Vagina (tissue), 2 donors: ENCODE measurements at places on chromosomes 1 and 21.

- no peak for DNase-seq
Observed at GRCh38 chr1:186813420-186813819, 15.3 kb upstream of the PLA2G4A start.

- DNase-seq, result no peak
Observed at GRCh38 chr1:48200166-48200900, 22.2 kb upstream of the SLC5A9 start.

DNA sequence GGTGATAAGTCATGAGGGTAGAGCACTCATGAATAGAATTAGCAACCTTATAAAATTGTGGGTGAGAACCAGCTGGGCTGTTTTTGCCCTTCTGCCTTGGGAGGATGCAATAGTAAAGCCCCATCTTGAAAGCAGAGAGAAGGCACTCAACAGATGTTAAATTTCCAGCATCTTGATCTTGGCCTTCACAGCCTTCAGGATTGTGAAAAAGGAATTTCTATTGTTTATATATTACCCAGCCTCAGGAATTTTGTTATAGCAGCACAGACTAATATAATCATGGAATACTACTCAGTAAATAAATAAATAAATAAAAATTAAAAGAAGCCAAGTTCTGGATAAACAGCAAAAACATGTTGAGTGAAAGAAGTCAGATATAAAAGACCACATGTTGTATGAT is 175.2 kb downstream of the KCNT2 start:
- no peak for DNase-seq

GRCh38 chr1:102071451-102071850 is 74.7 kb upstream of the OLFM3 start:
- no peak for DNase-seq

DNA sequence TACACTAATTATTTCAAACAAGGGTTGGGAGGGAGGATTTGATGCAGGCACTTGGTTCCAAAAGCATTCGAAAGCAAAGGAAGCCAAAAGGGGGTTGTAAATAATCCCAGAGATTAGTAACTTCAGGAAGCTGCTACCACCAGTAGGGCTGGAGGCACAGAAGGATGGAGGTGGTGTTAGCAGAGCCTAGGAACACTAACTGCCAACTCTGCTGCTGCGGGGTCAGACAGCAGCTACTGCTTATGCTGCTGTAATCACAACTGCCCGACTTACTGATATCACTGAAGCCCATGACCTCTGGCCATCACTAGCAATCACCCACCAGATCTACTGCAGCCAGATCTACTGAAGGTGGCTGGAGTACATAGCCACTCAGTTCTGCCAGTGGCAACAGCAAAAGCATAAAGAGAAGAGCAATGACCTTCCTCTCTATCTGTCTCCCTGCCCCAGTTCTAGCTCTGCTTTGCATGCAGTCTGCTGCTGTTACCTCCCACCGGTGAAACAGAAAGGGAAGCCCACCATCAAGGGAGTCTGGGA is 408.5 kb downstream of the PLPP3 start:
- DNase-seq, result no peak

- no peak for DNase-seq
Observed at GRCh38 chr1:88581703-88582102, 102.4 kb upstream of the PKN2 start.

- DNase-seq, result no peak
Observed at GRCh38 chr1:224684979-224685425, 68.9 kb downstream of the CNIH3 start.

- no peak for DNase-seq
Observed at GRCh38 chr1:187264995-187265602, 436.4 kb downstream of the PLA2G4A start.

DNA sequence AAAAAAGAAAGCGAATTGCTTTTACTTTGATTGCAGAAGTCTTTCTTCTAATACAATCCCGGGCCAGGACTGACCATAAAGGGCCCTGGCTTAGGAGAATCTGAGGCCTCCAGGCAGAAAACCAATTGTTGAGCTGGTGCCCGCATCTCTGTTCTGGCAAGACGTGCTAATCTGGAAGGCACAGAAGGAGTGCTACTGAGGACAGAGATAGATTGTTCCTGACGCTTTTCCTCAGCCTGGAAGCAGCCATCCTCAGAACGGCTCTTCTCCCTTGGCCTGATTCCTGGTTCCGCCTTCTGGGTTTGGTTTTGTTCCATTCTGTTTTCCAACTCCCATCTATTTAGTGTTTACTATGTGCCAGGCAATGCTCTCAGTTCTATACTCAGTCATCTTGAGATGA is 44.8 kb upstream of the SPOCD1 start:
- DNase-seq, result no peak

DNA sequence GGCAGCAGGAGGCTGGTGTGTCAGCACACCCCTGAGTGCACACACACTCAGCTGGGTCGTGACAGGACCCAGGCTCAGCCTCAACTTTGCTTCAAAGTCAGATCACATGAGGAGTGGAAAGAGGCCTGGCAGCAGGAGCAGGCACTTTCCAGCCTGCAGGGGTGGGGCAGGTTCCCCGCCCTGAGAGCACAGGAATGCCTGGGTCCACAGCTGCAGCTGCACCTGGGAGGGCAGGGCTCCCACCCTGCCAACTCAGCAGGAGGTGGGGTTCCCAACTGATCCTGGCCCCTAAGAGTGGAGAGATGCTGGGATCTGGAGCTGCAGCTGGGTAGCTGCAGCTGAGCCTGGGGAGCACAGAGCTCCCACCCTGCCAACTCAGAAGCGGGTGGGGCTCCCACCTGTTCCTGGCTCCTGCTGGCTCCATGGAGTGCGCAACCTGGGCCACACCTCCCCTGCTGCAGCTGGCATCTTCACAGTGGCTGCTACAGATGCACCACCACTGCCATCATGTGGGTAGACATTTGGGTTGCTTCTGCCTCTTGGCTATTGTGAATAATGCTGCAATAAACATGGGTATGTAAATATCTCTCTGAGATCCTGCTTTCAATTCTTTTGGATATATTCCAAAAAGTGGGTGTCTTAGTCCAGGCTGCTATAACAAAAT is 415.4 kb downstream of the TTLL7 start:
- DNase-seq, result no peak

- no peak for DNase-seq
Observed at GRCh38 chr1:6519935-6520671, 28.6 kb upstream of the PLEKHG5 start.

DNA sequence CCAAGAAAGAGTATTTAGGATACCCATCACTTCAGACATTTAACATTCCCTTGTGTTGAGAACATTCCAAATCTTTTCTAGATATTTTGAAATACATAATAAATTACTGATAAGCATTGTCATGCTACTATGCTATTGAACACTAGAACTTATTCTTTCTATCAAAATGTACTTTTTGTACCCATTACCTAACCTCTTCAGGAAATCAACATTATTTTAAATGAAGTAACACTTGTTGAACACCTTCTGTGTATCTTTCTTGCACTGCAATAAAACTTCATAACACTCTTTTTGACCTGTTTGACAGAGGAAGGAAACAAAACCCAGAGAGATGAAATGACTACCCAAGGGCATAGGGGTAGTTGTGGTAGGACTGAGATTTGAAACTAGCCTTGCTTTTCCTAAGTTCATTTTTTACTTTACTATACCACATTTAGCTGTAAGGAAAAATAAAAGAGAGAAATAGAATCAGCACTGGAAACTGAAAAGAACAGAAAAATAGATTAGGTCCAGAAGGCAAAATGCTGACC is 99.4 kb downstream of the UCHL5 start:
- no peak for DNase-seq

DNA sequence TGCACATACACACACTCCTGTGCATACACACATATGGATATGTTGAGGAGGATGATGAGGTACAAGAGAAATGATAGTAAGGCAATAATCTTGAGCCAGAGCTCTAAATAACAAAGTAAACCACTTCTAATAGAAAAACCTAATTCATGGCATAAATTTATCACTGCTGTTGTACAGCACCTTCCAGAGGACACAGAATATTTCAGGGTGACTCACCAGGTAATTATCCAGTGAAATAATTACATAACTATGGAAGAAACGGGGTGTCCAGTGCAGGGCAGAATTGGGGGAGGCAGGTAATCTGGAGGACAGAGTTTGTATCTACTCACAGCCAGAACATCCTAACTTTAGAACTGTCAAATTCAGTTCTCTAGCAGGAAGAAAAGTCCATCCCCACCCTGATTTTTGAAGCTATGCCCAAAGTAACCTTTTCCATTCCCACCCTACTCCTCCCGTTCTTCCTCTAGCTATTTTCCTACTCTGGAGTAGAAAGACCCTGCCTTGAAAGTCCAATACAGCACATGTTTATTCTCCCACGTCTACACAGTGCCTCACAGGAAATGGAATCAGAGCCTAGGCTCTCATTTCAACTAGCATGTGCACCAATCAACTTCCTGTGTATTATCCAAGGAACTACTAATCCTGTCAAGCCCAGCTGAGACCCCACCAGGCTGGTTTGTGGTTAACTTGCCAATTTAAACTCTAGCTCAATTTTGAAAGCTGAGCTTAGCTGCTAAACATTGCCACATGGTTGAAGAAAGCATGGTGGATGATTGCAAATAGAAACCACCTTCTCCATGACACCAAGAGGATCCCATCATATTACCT is 96.6 kb downstream of the PTPN14 start:
- DNase-seq, result no peak

- DNase-seq, result no peak
Observed at GRCh38 chr21:42465803-42466127, 30.3 kb downstream of the RSPH1 start.

- DNase-seq, result no peak
Observed at GRCh38 chr21:16912075-16912474, 600.8 kb upstream of the CXADR start.

DNA sequence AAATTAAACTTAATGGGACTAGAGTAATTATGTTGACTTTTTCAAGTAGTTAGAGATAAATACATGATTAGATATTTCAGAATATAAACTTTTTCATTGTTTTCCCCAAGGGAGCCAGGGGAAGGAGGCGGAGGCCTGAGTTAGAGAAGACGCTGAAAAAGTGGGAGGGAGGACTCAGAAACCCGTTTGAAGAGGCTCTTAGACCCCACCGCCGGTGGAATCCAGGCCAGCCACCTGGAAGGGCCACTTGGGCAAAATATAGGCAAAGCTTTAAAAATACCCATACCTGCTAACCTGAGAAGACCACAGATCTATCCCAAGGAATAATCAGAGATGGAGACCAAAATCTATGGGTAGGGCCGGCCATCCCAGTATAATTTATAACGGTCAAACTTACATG is 242.6 kb downstream of the PTPRU start:
- DNase-seq, result no peak

DNA sequence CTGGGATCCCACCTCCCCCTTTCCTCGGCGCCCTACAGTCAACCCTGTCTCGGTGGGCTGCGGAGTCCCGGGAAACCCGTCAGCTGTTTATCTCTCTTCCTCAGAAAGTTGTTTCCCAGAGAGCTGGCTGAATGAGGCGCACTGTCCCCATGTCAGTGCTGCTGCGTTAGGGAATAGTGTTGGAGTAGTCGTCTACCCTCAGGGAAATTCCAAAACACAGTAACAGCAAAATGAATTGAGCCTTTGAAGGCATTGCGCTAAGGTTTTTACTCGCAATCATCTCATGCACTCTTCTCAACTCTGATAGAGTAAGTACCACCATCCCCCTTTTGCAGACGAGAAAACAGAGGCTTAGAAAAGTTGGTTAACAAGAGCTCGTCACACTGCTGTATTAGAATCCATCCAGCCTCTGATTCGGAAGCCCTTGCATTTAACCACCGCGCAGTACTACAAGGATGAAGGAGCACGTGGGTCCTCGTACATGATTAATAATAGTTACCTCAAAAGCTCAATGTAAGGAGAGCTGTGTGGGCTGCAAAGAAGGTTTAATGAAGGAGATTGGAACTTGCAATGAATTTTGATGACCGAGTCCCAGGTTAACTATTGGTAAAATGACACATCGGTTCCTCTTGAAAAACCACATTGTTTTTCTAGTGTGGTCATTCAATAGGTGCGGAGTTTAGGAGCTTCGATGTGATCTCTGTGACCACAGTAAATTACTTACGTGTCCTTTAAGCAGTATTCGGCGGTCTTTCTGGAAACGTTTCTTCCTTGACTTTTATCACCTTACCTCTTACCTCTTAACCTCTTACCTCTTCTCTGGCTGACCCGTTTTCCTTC is 788 bp upstream of the EDEM3 start:
- DNase-seq, result no peak

DNA sequence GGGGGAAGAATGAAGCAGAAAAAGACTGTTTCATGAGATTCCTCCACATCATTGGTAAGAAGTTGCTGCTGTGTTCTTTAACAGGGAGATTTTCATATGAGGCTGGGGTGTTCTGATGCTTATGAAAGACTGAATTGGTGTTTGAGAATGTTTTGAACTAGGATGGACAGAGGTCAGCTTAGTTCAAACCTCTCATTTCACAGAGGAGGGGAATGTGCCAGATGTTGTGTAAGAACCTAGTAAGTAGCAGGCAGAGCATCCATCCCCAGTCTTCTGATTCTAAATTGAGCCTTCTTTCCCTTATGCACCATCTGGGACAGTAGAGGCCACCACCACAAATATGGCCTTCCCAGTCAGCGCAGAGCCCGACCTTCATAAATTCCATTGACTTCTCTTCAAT is 43.7 kb downstream of the SAMD13 start:
- no peak for DNase-seq

GRCh38 chr1:235938709-235939479 is 72.2 kb upstream of the LYST start:
- DNase-seq, result no peak

- DNase-seq, result no peak
Observed at GRCh38 chr1:154689083-154689482, 81.1 kb upstream of the ADAR start.

- DNase-seq, result no peak
Observed at GRCh38 chr1:204320382-204320804, 39.3 kb downstream of the PLEKHA6 start.

DNA sequence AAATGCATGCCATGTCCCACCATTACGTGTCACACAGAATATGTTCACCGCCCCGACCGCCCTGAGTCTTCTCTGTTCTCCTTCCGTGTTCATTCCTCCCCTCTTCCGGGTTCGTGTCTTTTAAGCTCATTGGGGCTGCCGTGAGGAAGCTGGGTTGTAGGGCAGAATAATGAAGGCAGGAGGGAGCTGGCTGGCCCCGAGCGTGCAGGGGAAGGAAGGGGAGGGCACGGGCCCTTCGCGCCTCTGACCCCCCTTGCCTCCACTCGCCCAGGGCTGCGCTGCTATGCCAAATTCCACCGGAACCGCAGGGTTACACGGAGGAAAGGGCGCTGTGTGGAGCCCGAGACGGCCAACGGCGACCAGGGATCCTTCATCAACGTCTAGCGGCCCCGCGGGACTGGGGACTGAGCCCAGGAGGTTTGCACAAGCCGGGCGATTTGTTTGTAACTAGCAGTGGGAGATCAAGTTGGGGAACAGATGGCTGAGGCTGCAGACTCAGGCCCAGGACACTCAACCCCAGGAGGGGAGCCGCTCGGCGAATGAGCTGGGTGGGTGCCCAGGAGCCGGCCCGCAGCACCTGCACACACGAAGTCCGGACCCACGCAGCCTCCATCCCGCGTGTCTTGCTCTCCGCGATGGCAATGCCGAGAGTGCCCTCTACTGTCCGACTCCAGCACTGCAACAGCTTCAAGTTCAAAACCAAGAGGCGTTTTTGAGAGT is 16.5 kb upstream of the AGTRAP start:
- no peak for DNase-seq
